Left ventricle myocardium inferior (tissue), 1 donor: ENCODE measurements at places on chromosomes 2 and 18.

GRCh38 chr2:30234180-30234971 lies 3.0 kb downstream of the LBH start:
- DNase-seq: no peak

DNA sequence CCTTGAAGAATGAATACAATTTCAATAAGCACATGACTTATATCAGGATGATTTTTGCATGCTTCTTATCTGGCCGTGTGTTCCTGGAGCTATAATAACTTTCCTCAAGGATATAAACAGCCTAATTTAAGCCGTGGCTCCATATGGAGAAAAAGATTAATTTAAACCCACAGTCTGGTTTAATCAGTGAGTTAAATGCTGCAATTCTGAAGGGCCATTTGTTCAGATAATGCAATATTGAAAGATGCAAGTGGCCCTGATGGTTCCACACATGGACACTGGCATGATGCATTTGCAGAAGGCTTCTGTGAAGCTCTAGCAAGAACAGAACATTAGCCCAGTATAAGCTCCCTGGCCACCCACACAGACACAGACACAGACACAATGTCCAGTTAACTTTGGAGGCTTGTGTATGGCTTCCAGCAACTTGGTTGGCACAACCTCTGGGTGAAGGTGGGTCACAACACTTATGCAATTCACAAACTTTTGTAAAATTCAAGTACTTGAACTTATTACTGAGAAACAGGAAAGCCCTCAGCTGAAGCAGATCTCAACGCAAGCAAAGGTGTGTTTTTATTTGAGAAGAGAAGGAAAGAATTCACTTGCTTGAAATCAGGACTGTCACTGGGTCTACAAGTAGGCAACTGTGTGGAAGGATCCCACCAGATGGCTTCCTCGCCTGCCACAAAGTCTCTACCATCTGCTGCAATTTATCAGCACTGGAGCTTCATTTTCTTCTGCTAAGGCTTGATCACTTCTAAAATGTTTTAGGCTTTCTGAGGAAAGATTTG lies 63.3 kb downstream of the MDH1 start:
- DNase-seq: no peak

GRCh38 chr2:82139979-82140611 lies 1835.5 kb upstream of the LRRTM1 start:
- no peak for DNase-seq

DNA sequence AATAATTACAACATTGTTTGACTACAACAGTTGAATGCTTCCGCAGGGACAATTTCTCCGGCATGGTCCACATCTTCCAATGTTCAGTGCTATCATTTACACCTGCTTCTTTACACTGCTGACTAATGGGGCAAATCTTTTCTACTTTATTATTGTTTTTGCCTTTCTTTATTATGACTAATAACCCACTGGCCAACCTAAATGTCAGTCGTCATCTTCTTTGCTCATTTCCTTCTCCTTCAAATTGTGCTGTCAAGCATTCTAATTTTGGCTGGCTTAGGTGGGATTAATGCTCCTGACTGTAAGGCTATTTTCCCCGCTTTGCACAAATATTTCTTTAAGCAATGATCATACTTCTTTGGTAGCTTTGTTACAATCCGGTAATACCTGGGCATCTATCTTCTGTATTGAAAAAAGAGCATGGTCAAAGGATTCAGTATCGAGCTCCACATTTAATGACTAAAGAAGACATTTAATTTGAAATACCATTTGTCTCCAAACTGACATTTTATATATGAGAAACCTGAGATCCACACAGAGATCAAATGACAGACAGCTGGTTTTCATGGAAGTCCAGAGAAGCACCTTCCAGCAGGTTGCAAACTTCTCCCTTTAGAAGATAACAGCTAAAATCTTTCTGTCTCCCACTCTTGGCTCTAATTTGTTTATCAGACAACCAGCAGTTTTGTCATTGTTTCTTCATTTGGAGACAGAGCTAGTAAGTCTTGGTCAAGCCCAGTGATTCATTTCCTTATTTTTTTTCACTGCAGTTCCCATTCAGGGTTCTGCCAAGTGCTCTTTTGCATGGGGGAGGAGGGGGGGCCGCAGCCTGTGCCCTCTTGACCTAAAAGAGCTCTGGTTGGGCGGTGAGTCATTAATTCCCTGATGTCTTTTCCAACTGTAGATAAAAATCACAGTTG lies 132.9 kb downstream of the SOCS6 start:
- peak; percentile 64 for DNase-seq

GRCh38 chr18:64337018-64337417 lies 188.1 kb upstream of the LINC00305 start:
- no peak for DNase-seq

DNA sequence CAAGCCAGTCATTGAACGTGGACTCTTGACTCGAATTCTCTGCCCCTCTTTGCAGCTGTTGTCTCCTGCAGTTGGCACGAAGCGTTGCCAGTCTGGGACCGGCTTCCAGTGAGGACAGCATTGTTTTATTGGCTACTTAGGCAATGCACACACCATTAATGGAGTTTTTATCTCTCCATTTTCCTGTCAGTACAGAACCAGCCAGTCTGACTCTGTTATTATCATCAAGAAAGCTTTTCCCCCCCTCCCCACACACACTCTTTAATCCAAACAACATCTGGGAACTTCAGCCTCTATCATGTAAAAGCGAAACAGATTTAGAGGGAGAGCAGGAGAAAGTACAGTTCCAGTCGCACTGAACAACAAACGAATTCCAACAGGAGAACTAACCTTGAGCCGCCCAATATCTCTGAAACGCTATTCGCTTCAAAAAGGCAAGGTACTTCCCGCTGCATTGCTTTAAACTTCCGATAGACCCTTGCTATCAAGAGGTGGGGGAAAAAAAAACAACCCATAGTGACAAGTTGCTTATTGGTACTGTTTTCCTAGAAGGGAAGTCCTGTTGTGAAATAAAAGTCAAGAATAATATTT lies 38.2 kb downstream of the ACVR1 start:
- peak; percentile 33 for DNase-seq

DNA sequence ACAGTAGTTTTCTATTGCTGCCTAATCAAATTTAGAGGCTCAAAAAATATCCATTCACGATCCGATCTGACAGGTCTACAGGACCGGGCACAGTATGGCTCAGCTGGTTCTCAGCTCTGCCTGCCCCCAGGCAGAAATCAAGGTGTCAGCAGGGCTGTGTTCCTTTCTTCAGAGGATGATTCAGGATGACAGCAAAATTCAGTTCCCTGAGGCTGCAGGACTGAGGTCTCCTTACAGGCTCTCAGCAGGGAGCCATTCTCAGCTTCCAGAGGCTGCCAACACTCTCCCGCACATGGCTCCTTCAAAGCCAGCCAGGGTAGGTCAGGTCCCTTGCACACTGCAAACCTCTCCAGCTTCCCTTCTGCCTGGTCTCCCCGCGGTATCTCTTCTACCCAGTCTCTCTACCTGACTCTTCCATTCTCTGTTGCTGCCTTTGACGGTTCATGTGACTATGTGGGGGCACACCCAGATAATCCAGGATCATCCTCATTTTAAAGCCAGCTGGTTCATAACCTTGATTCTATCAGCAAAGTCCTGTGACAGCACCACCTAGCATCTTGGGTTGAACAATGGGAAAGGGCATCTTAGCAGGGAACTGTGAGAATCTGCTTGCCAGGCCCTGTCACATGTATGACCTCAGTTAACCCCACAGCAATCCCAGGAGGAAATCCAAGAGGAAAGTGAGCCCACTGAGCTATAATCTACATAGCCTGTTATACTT lies 50.4 kb downstream of the UXS1 start:
- DNase-seq: no peak

DNA sequence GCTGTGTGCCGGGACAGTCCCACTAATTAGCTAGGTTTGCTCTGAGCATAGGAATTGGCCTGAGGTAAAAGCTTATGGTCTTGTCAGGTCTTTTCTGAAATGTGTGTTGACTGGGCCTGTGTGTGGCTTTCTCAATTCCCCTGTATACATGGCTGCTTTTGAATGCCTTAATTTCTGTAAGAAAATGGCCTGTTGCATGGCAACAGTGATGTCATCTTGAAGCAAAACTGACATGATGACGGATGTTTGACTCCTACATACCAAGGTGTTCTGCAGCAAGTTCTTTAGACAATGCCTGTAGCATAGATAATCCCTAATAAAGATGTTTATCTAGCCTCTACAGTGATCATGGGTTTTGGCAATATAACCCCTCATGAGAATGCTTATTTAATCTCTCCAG lies 198.5 kb downstream of the OTX1 start:
- no peak for DNase-seq

DNA sequence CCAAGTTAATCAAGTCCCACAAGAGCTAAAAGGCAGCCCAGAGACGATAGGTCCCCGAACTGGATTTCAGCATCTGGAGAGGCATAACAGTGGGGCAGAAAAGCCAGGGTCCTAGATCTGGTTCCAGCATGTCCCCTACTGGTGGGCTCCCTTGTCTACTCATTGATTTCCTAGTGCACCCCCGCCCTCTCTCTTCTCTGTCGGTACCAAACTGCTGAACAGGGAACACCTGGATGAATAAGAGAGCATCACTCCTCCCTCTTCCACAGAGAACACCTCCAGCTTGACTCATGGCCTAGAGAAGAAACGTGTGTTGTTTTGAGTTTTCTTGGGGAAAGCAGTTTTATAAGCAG lies 101.3 kb downstream of the FOXI3 start:
- no peak for DNase-seq

GRCh38 chr2:64860276-64860885 lies 128.8 kb upstream of the SLC1A4 start:
- no peak for DNase-seq

DNA sequence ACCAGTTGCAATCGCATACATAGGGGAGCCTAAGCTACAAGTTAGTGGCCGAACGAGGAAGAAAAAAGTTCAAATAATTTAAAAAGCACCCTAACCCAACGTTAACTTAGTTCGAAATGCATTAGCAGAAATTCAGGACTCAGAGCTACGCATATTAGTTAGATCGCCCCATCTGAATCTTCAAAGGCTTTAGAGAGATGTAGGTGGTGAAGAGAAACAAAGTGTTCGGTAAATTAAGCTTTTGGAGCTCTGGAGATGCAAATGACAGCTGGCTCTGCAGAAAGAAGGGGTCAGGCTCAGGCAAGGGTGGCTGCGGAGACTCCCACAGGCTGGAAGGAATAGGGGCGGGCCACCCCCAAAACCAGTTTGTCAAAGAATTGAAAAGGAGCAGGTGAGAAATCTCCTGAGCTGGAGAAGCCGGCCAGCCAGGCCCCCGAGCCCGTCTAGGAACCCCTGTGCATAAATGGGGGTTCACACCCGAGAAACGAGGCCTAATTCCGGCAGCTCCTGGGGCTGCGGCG lies 621 bp downstream of the TXNL1 start:
- DNase-seq: no peak

DNA sequence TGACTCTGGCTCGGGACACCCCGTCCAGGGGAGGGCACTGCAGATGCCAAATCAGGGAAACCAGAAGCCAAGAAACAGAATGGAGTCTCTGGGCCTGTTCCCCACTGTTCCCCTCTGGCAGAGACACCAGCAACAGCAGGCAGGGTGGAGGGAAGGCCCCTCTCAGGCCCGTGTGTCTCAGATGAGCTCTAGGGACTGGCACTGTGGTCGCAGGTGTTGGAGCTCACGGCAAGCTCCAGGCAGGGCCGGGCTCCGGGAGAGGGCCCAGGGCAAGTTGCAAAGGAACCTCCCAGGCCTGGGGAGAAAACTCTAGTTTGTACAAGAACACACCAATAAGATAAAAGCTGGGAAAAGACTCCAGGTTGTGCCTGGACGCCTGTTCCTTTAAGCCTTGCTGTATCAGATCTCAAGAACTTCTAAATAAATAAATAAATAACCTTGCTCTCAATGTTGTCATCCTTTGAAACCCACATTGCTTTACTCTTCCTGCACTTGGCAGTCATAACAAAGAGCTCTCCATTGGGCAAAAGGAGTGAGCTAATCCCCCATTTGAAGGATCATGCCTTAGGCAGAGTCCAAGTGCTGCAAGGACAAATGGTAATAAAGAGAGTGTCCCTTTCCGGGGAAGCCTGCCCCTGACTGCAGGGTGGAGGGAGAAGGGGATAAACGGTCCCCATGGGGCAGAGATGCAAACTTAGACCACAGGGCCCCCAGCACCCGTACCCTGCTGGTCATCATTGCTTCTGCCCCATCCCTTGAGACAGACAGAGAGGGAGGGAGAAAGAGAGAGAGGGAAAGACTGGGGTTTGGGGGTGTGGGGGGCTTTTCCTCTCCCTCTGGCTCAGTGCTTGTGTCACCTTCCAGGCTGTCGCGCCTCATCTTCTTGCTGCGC lies 33.3 kb downstream of the CNGA3 start:
- DNase-seq: no peak

- no peak for DNase-seq
These were observed 45.6 kb upstream of the SALL3 start for GRCh38 chr18:78934003-78934402.
